ENCODE measurements at places on chromosomes 12 and 14.

DNA sequence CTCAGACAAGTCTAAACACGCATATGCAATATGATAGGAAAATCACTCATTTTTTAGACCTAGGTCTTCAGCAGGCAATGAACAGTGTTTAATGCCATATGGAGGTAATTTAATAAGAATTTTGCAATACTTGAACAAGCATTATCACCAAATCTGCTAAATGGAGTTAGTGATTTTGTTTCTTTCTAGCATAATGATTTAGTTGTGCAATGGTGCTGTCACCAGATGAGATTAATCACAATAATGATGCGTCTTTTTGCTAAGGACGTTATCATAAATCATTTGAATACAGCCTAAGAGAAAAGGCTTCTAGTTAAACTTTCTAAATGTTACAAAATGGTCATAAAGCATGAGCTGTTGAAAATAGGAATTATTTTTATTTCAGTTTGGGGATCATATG is 170.0 kb upstream of the SLC16A7 start:
- no peak for DNase-seq

DNA sequence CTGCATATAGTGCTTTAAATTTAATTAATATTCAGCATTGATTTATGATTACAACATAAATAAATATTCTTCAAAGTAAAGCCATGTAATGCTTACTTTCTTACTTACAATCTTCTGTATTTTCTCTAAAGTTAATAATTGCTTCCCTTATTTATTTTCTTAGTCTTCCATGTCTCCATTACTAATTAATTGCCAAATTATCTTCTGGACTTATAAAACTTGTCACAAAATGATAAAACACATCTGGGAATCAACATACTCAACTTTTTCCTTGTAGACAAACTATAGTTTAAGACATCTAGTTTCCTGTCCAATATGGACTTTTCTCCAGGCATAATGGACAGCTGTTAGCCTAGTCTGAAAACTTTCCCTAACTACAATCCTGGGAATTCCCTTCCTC is 466.6 kb downstream of the FLRT2 start:
- DNase-seq: no peak

- DNase-seq: no peak
These were observed 128.6 kb downstream of the CRADD start for GRCh38 chr12:93805736-93806141.

- peak; percentile 69 for DNase-seq
These were observed 55.8 kb upstream of the VRK1 start for GRCh38 chr14:96741151-96741977.

DNA sequence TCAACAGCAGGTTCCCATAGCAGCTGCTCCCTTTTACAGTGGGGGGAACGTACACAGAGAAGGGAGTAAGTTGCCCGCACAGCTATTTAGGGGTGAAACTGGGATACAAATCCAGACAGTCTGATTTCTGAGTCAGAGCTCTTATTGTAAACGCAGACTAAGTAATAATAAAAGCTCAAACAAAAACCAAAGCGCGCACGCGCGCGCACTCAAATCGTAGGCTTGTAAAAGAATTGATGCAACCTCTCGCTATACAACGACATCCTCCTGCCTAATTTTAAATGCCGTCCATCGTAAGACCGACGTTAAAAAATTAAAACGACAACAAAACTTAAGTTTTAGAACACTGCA is 747 bp upstream of the DACT1 start:
- no peak for DNase-seq

DNA sequence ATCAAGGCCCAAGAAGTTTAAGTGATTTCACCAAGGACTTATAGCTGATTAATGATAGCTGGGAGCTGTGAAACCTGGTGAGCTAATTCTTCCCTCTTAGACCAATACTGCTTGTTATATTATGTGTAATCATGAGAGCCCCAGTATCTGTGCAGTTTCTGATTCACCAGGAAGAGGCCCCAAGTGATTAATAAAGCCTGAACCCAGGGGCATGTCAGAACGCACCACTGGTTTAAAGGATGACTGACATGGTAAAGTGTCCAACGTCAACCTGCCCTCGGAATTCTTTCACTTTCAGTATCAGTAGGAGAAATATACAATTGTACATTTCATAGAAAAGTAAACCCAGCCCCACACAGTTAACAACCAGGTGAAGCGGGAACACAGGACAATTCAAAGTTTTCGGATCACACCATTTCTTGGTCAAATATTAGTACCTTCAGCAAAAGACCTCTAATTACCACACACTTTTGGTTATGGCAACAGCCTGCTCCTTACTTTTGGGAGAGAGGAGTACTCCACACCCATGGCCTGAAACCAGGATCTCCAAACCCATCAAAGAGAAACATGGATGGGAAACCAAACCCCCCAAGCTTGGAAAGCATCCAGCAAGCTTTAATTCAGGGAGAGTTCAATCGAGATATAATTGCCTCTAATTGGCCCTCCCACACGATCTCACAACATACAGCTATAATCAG is 28.5 kb downstream of the TMCC3 start:
- DNase-seq: no peak

DNA sequence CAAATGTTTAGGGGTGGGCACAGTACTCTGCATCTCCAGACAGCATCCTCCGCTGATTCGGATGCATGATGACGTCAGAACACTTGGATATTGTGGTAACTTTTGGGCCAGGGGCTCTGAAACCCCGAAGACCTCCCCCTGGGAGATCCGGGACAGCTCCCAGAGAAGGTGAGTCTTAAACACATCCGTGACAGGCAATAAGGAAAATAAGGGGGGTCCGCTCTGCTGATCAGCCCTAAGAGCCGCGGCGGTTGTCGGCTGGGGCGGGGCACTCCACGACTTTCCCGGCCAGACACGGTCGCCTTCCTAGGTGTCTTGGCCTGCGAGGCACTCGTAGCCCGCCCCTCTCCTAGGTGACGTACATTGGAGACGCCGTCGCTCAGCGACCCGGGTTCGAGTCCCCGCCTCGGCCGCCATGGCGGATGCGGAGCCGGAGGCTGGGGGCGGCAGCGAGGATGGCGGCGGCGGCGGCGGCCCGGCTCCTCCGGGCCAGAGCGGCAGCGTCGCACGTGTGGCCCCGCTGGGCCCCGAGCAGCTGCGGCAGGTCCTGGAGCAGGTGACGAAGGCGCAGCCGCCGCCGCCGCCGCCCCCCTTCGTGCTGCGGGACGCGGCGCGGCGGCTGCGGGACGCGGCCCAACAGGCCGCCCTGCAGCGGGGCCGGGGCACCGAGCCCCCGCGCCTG is at the start of gene ZNF839:
ZNF839 (plus strand) TSS at position 396 of the 682 bp plus-strand sequence; CDS start at position 416, 20 bp downstream.
- peak; percentile 90 for DNase-seq

DNA sequence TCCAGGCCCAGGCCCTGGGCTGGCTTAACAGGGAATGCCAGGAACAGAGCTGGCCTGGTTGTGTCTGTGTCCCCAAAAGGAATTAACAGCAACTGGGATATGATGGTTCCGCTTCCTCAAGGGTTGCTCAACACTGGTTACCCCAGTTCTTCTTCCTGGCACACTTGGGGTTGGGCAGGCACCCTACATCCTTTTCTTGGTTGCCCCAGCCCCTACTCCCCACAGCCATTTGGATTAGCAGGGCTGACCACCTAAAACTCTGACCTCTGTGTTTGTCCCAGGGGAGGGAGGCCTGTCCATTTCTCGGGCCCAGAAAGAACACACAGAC is 30.8 kb downstream of the NCKAP5L start:
- no peak for DNase-seq

GRCh38 chr12:12510551-12510950 is 52.1 kb downstream of the DUSP16 start:
- DNase-seq: no peak

- no peak for DNase-seq
These were observed 37.3 kb downstream of the PTGER2 start for GRCh38 chr14:52351233-52352060.

DNA sequence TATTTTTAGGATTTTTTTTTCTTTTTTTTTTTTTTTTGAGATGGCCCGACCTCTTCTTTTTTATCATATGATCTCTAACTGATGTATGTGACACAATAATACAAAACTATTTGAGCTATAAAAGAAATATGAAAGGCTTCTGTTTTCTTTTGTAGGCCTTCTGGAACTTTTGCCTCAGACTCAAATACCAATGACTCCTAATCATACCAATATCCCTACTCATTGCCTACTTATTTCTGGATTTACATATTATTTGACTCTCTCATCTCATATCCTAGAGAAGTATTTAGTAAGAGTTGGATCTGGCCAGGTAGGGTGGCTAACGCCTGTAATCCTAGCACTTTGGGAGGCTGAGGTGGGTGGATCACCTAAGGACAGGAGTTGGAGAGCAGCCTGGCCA is 12.7 kb upstream of the WDR89 start:
- no peak for DNase-seq

- DNase-seq: no peak
These were observed 28.2 kb downstream of the FOXN3 start for GRCh38 chr14:89388853-89389252.

DNA sequence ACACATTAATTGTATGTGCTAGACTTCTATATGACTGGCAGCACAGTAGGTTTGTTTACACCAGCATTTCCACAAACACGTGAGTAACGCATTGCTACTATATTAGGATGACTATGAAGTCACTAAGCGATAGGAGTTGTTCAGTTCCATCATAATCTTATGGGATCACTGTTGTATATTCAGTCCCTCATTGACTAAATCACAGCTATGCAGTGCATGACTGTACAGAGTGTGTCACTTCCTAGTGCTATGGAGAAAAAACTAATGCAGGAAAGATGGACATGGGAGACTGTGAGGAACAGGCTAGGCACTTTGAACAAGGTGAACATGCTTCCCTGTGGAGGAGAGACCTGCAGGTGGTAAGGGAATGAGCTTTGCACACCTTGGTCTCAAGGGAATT is 259.8 kb downstream of the NUAK1 start:
- DNase-seq: no peak

DNA sequence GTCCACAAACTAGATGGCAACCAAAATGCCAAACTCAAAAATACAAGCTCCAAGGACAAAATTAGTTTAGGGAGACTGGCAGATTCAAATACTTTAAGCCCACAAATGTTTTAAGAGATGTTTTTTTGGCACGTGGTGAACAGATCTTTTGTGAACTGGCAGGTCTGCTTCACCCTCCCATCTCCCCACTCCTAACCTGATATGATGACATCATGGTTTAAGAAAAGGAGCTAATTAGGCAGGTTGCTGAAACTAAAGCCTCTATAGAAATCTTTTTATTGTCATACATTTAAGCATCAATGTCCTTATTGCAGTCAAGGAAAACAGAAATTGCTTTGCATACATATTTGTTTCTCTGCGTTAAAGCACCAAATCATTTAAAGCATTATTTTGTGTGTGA is 5.8 kb downstream of the LRIG3 start:
- no peak for DNase-seq

DNA sequence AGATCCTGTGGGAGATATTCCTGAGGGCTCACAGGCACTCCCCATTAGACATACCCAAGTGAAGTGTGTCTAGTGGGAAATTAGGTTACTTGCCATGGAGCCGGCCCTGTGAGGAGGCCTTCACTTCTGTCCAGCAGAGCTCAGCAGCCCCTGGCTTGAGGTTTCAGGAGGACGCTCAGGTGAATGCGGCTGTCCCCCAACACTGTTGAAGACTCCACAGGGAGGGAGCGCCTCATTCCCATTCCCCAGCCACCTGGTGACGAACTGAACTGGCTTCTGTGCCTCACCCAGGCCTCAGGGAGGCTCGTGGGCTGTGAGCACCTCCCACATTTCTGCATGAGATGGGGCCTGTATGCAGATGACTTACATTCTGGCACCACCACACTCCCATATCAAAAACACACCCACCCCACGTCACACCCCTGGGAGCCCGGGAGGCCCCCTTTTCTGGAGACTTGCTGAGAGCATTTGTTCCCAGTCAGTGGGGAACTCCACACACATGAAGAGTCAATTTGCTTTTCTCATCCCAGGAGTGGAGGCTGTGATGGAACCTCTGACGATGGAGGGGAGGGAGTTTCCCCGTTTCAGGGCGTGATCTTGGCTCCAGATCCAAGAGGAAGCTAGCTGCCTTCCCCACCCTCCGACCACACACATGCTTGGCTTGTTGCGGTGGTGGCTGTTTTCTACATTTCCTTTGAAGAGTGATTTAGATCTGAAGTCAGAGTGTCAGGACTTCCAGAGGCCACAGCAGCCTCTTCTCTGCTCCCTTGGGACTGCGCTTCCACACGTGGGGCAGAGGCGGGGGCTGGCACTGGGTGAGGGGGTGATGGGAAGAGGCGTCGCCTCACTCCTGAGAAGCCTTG is 120.7 kb downstream of the ADGRD1 start:
- DNase-seq: no peak

- peak; percentile 13 for DNase-seq
These were observed 441 bp downstream of the PDE3A start for GRCh38 chr12:20368651-20369304.

DNA sequence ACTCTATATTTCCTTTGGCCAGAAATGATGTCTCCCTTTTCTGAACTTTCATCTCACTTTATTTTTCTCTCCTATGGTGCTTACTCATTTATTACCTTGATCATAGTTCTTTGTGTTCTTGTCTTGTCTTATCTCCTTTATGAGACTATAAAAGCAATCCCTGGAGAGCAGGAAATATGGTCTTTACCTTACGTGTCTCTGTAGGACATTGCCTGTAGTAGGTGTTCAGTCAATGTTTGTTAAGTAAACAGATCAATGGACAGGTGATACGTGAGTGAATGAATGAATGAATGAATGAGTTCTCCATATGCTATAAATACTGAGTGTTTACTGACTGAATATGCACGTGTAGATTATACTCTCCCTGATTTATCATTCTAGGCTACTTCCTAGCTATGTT is 193.7 kb upstream of the HMGA2 start:
- DNase-seq: no peak

DNA sequence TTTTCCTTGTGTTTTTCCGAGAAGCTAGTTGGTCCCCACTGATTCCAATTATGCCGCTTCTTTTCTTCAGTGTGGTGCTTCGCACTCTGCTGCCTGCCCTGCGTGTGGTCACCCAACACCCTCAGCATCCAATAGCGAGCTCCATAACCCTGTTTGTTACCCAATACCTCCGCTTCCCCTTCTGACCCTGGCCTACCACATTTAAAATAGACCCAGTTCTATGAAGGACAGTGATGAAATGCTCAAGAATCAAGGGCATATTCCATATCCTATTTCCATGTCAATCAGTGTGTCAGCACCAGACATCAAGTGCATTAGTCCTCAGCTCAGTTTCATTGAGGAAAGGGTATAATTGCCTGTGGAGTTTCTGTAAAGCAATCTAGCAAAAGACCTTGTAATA is 9.5 kb downstream of the NDRG2 start:
- no peak for DNase-seq
